ENCODE measurements at places on chromosomes 6 and 20.

DNA sequence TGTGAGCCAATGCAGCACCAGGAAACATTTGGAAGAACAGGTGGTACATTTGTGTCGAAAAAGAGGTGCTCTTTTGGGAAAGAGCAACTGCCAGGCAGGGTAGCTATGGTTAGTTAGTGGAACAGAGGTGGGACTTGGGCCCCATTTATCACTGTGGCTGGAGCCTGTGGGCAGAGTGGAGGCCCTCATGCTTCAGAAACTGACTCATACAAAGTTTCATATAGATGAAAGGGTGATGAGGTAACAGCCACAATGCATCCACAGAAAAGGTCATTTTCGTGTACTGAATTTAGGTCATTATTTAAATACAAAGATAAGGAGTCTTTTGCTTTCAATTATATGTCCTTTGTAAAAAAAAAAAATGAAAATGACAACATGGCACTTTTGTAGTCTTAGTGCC is 76.4 kb upstream of the HS3ST5 start:
- DNase-seq: no peak

- no peak for DNase-seq
Observed at GRCh38 chr6:26159357-26160273, 72.4 kb downstream of the HFE start.

DNA sequence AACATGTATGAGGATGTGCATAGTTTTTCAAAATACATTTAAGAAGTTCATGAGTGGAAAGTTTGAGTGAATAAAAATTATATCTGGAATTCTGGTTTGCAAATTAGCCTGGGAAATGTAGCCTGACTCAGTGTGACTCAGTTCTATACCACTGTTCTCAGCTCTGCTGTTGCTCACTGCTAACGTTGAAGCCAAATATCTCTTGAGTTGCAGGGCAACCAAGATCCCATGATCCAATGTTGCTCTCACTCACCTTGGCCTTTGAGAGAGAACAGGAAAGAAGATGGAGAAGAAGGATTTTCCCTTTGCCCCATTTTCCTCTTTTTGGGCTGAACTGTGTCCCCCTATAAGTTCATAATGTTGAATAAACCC is 28.9 kb downstream of the PSMB9 start:
- DNase-seq: no peak

GRCh38 chr20:2217857-2218539 is 77.8 kb upstream of the TGM3 start:
- DNase-seq: no peak

- DNase-seq: no peak
Observed at GRCh38 chr6:145887969-145888368, 73.4 kb upstream of the FBXO30 start.

DNA sequence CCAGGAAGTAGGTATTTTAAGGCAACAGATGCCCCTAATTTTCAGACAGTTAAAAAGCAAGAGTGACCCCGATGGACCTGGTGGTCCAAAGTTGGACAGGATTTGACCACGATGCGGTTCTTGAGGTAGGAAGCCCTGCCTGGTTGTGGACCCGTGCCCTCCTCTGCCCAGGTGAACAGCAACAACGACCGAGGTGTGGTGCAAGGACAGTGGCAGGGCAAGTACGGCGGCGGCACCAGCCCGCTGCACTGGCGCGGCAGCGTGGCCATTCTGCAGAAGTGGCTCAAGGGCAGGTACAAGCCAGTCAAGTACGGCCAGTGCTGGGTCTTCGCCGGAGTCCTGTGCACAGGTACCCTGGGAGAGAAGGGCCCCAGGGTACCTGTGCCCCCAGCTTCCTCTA is 18.7 kb downstream of the TGM6 start:
- no peak for DNase-seq

DNA sequence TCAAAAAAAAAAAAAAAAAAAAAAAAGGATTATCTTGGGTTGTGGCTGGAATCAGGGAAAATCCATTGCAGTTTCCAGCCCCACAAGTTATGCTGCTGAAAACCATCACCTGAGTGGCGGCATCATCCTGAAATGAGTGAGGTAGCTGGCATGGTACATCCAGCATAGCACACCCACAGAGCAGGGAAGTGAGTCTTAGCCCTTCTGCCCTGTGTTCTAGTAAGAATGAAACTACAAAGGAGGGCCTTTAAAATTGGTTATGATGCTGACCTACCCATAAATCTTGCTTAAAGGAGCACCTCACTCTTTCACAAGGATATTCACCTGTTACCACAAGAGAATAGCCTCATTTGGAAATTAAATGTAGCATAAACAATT is 119.2 kb downstream of the NFATC2 start:
- DNase-seq: no peak

GRCh38 chr20:51122931-51123658 is 100.2 kb upstream of the KCNG1 start:
- DNase-seq: no peak

GRCh38 chr6:111441678-111442243 is 41.3 kb downstream of the REV3L start:
- no peak for DNase-seq

GRCh38 chr6:41470331-41471063 is 75.7 kb upstream of the FOXP4 start:
- no peak for DNase-seq

- DNase-seq: no peak
Observed at GRCh38 chr6:95819939-95820338, 195.8 kb upstream of the FUT9 start.

GRCh38 chr20:24236201-24236600 is 233.2 kb upstream of the SYNDIG1 start:
- DNase-seq: no peak

DNA sequence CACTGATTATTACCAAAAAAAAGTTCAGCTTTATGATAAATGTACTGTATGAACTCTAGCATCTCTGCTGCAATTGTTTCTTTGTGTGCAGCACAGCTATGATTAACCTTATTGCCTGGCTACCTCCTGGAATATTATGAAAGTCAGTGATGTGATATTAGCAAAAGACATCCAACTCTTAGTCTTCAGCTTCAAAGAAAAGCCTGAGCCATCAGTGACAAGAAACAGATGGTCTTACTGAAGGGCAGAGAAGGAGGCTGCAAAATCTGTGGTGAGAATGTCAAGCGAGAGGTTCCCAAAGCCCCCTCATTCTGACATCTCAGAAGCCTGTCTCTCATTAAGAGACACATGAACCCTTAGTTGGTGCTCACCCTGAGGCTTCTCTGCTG is 89.4 kb upstream of the TNFAIP3 start:
- DNase-seq: no peak

GRCh38 chr6:45467853-45468252 is 90.1 kb upstream of the SUPT3H start:
- no peak for DNase-seq

GRCh38 chr20:17816804-17817587 is 117.2 kb downstream of the BANF2 start:
- DNase-seq: no peak

DNA sequence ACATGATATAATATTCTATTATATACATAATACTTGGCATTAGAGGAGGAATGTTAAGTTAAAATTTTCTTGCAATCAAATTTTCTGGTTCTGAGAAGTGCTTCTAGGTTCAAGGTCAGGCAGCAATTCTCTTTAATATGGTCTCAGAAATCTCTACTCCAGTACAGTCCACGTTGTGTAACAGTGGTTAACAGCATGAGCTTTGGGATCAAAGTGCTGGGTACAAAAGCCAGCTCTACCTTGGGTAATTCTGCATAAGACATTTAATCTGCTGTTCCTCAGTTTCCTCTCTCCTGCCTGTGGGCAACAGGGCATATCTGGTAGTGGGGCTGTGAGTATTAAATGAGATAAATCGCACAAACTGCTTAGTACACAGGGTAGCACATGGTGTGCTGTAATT is 437.8 kb downstream of the CDC5L start:
- DNase-seq: no peak

GRCh38 chr20:22288957-22289356 is 295.4 kb downstream of the FOXA2 start:
- no peak for DNase-seq

DNA sequence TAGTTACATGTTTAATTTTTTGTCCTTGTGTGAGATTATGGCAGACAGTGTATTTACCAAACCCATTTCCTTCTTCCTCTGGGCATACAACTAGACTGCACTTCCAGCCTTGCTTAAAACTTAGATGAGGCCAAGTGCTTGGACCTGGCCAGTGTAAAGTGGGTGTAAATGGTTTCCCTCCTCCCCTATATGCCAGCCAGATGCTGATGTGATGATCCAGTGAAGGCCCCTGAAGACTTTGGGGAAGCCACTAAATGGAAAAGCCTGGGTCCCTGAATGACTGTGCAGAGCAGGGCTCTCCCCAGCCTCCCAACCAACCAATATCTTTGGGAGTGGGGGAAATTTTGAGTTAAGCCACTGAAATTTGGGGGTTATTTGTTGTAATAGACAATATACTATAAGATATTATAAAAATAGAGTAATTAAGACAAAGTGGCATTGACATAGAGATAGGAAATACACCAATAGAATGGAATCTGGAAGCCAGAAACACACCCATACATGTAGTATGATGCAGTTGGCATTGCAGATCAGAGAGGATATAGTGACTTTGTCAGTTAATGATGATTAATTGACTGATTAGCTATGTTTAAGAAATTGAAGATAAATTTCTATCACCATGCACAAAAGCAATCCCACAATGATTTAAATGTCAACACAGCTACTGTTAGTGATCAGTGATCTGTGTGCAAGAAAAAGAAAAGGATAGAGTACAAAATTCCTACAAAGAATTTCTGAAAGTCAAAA is 10.4 kb upstream of the SNX9 start:
- no peak for DNase-seq

GRCh38 chr20:46936415-46937156 is 41.9 kb downstream of the EYA2 start:
- DNase-seq: no peak

GRCh38 chr6:149888659-149889058 is 9.3 kb downstream of the RAET1E start:
- no peak for DNase-seq

DNA sequence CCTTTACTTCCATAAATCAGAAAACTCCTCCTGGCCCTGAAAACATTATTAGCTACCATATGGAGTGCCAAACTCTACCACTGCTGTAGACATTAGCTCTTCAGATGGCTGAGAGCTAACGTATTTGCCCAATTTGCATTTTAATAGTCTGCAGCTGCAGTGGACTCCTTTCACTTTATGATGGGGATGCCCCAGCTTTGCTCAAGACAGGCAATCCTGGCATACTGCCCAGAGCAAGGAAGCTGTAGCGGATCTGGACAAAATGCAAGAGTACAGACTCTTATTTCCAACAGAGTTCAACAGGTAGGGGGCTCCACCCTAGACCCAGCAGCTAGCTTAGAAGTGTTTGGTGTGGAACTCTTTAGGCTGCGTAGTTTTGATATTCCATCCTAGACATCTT is 246.7 kb downstream of the FOXC1 start:
- no peak for DNase-seq

DNA sequence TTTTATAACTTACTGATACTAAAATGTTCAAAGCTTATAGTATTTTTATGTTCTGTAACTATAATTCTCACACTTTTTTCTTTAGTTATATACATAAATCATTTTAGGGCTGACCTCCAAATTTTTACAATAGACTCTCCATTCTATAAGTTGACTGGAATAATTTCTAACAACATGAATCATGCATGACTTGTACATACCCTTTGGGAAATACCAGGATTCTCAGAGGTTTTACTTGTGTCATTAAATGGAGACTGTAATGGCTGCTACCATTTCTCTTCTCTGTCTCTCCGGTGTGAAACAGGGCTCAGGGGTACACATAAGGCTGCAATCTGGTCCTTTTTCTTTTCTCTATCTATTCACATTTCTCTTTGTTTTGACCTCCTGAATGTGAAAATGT is 222.2 kb upstream of the FLRT3 start:
- no peak for DNase-seq

- no peak for DNase-seq
Observed at GRCh38 chr6:24859608-24860200, 61.0 kb upstream of the ARMH2 start.

- no peak for DNase-seq
Observed at GRCh38 chr6:4093288-4093687, 14.4 kb upstream of the FAM217A start.

DNA sequence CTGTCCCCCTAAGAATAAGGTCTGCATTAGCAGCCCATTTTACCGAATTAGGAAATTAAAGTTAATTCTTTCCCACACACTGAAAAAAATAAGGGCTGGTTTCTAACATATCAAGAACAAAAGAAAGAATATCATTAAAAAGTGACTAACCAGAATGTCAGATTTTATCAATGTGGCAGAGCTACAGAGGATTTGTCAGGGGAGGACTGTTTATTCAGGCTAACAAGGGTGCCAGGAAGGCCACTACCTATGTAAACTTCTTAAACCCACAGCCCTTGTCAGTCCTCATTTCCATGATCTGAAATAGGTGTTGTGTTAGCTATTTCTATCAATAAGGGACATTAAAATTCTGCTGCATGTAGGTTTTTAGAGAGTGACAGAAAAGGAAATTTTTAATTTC is 76.4 kb downstream of the BACH2 start:
- no peak for DNase-seq

DNA sequence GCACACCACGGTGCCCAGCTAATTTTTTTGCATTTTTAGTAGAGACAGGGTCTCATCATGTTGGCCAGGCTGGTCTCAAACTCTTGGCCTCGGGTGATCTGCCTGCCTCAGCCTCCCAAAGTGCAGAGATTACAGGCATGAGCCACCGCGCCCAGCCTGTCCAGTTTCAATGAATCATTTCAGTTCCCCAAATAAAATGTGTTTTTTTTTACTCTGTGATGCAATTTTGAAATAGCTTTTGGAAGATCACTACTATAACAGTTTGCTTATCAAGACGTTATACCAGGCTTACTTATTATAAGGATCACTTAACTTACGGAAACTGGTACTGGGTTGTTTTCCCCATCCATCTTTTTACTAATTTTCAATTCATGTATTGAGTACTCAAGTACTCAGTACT is 80.0 kb downstream of the SAMD5 start:
- DNase-seq: no peak

DNA sequence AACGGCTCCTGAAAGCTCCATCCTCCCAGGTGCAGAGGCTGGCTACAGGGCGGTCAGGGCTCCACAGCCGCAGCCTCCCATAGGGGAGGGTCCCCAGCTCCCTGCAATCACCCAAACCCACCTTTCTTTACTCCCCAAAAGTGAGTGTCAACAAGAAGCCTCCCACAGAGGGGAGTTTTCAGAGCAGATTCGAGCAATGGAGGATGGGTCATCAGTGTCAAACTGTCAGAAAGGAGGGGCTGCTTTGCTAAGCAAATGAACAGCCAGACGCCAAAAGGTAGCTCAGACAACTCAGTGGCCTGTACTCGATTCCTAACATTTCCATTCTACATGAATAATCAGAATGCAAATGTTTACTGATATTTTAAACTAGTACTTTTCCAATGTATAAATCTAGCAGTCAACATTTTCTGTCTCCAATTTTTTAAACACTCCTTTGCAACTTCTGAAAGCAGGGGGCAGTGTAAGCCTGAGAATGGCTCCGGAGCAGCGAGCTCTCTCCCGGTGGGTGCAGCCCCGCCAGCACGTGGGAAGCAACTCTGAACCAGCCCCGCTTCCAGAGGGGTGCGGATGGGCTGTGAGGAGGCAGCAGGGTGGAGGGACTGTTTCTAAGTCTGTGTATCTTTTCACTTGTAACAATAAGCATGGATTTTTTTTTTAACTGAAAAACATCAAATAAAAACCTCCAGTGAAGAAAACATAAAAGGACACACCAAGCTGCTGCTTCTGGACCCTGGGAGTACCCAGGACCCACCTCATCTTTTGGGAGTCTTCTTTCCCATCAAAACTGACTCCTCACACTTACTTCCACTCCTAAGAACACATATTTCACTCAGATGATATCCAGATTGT is 54.9 kb downstream of the TAF4 start:
- DNase-seq: no peak
